ENCODE measurements at places on chromosomes 5 and 9.
A peak's percentile ranks its signal among the peaks of the same experiment; 100 is the strongest.

- DNase-seq: peak; percentile 26
Measured at GRCh38 chr5:6765612-6766525, 52.6 kb downstream of the TENT4A start.

DNA sequence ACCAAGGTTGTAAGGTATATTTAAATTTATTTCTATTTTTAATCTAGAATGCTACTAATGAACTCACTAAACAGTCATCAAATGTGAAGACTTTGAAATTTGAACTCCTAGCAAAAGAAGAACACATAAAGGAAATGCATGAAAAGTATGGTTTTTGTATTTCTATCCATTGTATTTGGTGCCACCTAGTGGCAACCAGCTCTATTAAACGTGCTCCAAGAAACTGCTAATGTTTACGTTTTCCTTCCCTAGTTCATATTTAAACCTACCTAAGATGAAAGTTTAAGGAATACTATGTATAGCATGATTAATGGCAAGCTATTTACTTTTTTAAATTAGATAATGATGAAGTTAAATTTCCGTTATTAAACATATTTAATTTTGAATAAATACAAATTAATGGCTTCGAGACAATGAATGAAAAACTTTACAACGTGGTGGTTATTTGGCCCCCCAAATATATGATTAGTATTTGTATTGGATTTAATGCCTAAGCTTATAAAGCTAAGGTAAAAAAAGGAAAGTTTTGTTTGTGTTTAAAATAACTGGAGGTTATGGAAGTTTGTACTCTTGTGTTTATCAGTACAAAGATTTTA, 115.9 kb upstream of the SH3GL2 start:
- no peak for DNase-seq

GRCh38 chr5:32785611-32786254, 74.6 kb downstream of the NPR3 start:
- DNase-seq: no peak

DNA sequence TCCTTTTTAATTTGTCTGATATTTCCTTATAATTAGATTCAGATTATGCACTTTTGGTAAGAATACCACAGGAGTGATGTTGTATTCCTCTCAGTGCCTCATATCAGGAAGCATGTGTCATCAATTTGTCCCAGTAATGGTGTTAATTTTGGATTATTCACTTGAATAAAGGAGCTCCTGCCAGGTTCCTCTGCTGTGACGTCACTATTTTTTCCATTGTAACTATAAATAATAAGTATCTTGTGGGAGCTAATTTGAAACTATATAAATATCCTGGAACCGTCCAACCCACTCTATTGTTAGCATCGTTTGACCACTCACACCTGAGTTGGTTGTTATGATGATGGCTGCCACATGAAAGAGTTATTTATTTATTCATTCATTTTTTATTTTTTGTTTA, 107.9 kb downstream of the INVS start:
- DNase-seq: no peak

- no peak for DNase-seq
Measured at GRCh38 chr5:53817183-53817582, 256.7 kb downstream of the NDUFS4 start.

DNA sequence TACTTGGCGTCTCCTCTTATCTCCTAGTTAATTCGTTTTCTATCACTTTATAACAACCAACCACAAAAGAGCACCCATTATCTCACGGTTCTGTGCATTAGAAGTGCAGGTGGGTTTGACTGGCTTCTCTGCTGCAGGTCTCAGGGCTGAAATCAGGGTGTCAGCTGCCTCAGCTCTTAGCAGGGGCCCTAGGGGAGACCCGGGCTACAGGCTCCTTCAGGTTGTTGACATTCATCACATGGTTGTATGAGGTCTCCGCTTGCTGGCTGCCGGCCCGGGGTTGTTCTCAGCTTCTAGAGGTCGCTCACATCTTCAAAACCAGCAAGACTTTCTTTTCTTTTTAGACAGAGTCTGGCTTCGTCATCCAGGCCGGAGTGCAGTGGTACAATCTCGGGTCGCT, 2.9 kb upstream of the ZMYND19 start:
- no peak for DNase-seq

DNA sequence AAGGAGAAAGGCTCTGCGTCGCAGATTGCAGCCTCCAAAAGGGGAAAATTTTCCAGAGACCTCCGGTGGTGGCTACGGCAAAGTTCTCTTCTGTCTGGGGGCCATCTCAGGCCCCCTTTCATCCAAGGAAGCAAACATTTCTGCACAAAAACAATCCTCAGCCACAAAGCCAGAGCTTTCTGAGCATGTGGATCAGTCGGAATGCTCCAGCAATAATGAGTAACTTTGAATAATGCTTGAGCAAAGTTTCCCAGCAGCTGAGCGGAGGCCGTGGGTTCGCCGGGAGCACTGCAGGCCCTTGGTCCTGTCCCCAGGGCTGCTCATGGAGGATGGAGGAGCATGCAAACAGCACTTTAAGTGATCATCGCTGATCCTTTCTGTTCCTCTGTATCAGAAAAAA, 60.2 kb upstream of the UNC5A start:
- DNase-seq: no peak

DNA sequence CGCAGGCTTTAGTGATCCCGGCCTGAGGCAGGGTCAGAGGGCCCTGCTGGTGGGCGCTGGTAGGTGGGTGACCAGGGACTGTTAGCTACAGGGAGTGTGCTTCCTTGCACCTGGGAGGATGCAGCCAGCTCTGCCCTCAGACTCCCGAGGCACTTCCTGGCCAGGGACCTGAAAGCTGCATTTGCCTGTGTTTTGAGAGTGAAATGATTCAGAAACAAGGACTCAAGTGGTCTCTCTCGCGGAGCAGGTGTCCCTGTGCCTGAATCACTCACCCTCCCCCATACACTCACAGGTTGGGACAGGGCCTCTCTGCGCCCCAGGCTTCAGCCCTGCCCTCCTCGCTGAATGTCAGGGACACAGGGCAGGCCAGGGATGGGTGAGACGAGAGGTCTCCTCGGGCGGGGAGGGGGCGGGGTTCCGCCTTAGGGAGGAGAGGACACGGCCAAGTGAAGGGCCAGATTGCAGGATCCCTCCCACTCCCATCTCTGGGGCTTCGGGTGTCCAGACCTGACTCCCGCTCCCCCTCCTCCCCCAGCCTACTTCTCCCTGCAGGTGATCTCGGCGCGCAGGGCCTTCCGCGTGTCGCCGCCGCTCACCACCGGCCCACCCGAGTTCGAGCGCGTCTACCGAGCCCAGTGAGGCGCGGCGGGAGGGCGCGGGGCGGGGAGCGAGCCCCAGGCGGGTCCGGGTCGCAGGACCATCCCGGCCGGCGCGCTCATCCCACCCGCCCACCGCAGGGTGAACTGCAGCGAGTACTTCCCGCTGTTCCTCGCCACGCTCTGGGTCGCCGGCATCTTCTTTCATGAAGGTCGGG, 1.5 kb downstream of the LTC4S start:
- DNase-seq: no peak

- no peak for DNase-seq
Measured at GRCh38 chr5:79133121-79133656, 21.6 kb downstream of the BHMT start.

DNA sequence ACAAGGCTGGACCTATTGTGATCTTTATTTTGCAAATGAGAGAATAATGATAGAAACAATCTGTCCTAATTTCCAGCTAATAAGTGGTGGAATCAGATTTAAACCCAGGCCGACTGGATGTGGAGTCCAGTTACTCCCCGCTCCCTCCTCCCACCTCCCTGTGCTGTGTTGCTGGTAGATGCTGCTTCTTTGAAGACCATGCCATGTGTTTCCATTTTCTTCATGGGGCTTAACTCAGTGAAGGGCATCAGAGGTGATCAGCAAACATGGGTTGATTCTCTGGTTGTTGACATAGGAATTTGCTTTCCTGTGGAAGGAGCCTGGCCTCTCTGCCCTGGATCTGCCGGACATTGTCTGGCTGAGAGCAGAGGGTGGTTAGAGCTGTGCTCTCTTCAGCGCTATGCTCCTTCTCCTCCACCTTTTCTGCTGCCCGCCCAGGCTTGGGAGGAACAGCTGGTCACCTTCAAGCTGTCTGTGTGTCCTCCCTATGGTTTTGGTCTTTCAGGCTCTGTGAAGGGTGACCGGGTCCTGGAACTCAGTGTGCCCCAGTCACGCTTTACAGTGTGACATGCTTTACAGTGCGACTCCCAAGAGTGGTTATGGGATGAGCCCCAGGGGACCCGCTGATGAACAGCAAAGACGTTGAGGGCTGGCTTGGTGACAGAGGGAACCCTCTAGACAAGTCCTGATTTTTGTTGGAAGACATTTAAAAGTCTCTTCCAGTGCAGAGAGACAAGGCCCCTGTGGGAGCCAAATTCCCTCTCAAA, 68.4 kb upstream of the RPS23 start:
- DNase-seq: no peak

DNA sequence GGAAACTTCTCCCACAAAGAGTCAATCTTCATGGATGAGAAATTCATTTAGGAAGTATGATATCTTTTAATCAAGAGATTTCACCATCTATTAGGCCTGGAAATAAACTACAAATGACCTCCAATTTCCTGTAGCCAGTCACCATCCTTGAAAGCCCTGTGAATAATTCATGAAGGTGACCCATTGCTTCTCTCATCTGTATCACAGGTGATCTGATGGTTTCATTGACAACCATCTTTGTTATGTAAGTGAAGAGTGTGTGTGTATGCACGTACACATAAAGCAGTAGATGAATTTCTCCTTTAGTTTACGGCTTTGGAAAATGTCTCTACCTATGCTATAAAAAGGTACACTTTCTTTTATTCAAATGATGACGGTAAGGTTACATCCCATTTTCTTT, 644.1 kb upstream of the KLF4 start:
- no peak for DNase-seq

DNA sequence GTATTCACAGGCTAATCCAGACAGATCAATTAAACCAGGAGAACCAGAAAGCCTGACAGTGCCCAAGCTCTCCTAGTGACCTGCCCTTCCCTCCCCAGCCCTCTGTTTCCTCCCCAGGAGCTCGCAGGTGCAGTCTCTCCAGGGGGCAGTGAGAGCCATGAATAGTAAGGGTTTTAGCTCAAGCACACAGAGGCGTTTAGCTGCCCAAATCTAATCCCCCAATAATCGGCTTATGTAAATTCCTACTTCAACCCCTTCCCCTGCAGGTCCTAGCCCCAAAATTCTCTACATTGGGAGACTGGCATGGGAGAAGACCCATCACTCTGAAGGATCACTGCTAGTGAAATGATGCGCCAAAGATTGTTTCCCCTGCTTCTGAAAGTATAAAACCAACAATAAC, 10.5 kb upstream of the TAL2 start:
- DNase-seq: no peak

- DNase-seq: no peak
Measured at GRCh38 chr5:156526081-156526925, 199.3 kb downstream of the SGCD start.

DNA sequence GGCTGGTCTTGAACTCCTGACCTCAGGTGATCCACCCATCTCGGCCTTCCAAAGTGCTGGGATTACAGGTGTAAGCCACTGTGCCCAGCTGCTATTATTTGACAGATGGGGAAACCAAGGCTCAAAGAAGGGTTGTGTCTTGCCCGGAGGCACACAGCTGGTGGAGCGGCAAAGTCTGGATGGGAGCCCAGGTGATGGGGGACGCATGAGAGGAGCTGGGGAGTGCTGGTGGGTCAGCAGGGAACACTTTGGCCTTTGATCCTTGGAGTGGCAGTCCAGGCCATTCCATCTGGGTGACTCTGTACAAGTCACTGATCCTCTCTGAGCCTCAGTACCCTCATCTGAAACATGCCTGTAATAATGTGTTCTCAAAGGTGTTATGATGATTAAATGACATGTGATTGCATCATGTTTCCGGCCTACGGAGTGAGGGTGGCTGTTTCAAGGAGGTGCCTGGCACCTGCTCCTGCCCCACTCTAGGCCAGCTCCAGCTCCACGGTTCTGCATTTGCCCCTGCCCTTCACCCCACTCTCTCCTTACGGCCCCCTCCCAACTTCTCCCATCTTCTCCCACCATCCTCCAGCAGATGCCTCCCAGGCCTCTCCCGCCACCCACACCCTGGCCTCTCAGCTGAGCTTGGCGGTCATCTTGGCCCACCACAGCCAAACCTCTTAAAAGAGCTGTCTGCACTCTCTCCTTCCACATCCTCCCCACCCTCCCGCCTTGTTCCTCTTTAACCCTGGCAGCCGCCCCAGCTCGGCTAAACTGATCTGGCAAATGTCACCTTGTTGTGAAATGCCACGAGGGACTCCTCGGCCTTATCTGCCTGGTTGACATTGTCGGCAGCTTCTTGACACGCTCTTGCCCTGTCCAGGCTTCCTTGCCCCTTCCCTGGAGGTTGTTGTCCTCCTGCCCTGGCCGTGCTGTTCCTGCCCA, 5.5 kb upstream of the DBN1 start:
- DNase-seq: no peak

DNA sequence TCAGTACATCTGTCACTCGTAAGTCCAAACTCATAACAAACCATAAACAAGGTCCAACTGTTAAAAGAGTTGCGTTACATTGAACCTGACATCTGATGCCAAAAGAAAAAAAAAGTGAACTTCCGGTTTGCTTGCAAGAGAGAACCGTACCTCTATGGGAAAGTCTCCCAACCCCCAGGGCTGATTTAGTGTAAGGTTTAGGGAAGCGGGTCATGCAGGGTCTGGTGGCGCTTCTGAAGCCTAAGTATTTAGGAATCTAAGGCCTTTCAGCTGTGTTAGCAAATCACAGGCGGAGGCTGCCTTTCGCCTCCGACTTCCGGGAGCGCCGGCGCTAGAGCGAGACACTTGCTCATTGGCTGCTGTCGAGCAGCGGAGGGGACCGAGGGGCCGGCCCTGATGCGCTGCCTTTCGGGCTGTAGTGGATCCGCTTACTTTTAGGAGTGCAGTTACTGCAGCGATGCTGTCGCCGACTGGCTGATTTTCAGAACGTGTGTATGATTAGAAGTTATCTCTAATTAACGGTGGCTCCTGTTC, 12.0 kb upstream of the GNPDA1 start:
- DNase-seq: peak; percentile 69

- no peak for DNase-seq
Measured at GRCh38 chr9:98022447-98022846, 34.1 kb upstream of the NANS start.

DNA sequence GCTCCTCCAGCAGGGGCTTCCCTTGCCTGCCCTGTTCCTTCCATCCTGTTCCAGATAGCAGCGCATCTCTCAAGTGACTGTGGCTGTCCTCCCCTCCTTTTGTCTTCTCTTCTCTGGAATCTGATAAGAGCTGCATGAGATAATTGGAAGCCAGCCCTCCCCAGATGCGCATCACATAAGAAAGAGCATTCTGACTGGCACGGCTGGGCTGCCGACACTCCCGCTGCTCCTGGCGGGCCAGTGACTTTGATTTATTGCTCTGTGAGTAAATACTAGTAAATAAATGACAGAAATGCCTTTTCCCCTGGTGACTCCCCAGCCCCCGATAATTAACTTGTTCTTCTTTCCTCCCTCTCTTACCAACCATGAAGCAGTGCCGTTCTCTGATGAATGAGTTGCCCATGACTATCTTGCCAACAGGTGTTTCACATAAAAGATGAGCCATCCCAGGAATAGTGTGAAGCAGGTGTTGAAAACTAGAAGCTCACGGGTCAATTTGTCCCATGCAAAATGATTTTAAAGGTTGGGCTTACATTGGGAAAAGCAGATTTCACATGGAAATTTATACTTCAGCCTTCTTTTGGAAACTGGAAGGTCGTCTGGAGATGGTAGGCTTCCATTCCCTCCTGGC, 212.3 kb downstream of the ERCC6L2 start:
- DNase-seq: no peak
